ENCODE measurements at places on chromosomes 5 and 9.
A peak's percentile ranks its signal among the peaks of the same experiment; 100 is the strongest.

DNA sequence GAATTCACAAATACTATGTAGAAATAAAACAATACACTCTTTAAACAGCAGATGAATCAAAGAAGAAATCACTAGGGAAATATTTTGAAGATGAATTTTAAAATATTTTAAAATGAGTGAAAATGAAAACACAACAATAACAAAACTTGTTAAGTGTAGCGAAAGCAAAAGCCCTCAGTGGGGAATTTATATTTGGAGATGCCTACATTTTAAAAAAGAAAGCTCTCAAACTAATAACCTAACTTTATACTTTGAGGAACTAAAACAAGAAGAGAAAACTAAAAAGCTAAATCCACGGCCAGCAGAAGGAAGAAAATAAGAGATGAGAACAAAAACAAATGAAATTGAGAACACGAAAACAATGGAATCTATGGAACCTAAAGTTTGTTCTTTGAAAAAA lies 22.7 kb downstream of the SPDL1 start:
- DNase-seq = no peak

GRCh38 chr5:75236322-75237316 lies at the start of gene ANKRD31:
TSS of gene ANKRD31 (minus strand) at chr5:75236878. CDS start at chr5:75236686, 192 bp downstream.
- peak; percentile 81 for DNase-seq

- no peak for DNase-seq
Measured at GRCh38 chr5:85452322-85453025, 1067.8 kb upstream of the EDIL3 start.

DNA sequence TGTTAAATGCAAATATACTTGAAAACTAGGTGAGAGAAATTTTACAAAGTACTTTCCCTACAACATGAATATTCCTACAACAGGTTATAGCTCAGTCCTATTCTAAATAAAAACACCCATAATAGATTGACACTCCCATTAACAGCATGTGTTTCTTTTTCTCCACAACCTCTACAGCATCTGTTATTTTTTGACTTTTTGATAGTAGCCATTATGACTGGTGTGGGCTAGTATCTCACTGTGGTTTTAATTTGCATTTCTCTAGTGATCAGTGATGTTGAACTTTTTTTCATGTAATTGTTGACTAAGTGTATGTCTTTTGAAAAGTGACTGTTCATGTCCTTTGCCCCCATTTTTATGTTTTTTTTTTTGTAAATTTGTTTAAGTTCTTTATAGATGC lies 1506.1 kb upstream of the CDH9 start:
- DNase-seq = no peak

GRCh38 chr9:87441251-87441650 lies 56.4 kb upstream of the DAPK1 start:
- DNase-seq = no peak

- no peak for DNase-seq
Measured at GRCh38 chr5:71652803-71653543, 65.8 kb downstream of the MCCC2 start.

- DNase-seq = no peak
Measured at GRCh38 chr9:89538871-89539270, 41.0 kb upstream of the SEMA4D start.

DNA sequence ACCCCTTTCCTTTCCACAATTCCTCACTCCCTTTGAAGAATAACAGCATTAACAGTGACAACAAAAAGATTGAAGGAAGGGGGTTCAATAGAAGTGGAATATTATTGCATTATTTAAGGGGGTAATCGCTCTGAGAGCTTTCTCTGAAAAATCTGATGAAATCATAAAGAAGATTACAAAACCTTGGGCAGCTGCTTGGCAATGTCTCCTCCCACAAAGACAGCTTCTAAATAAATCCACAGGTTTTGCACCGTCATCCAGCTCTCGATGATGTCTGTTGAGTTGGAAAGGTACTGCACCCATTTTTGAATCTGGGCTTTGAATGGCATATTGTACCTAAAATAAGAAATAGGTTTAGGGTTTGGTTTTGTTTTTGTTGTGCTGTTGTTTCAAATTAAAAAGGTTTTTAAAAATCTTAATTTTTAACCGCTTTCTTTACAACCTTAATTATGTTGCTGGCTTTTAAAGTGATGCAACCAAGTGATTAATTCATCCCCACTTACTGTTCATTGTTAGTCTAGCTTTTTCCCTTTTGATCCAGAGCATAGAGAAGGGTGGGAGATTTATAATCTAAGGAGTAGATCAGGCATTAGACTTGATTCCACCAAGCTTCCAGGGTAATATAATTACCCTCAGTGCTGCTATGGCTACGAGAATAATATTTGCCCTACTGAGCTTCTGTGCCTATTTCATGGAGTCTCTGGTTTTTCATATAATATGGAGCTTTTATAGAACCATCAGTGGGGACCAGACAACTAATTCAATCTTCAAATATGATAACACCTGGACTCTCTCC lies 85.0 kb downstream of the DNAH5 start:
- DNase-seq = no peak

- no peak for DNase-seq
Measured at GRCh38 chr9:90841213-90841612, 39.6 kb downstream of the SYK start.

- DNase-seq = no peak
Measured at GRCh38 chr5:10747678-10748622, 13.1 kb downstream of the DAP start.

- DNase-seq = no peak
Measured at GRCh38 chr5:18675041-18675440, 1040.8 kb downstream of the TAF11L14 start.

DNA sequence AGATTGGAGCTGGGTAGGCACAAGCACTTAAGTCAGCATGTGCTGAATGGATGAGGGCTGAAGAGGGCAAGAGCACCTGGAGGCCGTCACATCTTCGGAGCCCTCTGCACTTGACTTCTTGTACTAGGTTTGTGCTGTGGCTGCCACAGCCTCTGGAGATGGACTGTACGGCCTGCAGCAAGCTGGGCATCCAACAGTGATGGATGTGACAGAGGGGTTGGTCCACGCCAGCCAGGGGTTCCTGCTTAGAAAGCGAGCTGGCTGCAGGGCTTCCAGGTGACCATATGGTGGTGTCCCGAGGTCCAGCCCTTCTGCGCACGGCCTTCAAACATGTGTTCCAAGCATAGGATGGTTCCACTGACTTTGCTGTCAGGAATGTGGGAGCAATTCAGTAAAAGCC lies 65.1 kb upstream of the PHYKPL start:
- DNase-seq = no peak

- no peak for DNase-seq
Measured at GRCh38 chr5:169875091-169875728, 105.1 kb downstream of the INSYN2B start.

DNA sequence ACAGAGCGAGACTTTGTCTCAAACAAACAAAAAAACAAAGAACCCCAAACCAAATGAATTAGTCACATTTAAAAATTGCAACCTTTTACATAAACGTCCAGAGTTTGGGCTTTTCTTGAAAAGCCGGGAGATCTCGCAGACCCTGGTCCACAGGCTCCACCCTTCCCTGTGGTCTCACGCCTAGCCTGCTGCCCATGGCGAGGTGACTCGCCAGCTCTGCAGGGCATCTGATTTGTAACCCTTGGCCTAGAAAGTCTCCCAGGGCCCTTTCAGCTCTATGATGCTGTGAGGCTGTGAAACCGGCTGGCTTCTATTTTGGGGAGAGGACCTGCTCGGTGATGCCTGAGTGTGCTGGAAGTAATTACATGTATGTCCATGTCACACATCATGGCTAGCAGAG lies 44.7 kb upstream of the PHYKPL start:
- no peak for DNase-seq

- no peak for DNase-seq
Measured at GRCh38 chr9:41229408-41230401, 40.6 kb upstream of the ZNG1F start.

GRCh38 chr5:147628058-147628895 lies 118.4 kb upstream of the DPYSL3 start:
- peak; percentile 1 for DNase-seq

GRCh38 chr9:136051837-136052471 lies 43.1 kb downstream of the NACC2 start:
- DNase-seq = no peak

DNA sequence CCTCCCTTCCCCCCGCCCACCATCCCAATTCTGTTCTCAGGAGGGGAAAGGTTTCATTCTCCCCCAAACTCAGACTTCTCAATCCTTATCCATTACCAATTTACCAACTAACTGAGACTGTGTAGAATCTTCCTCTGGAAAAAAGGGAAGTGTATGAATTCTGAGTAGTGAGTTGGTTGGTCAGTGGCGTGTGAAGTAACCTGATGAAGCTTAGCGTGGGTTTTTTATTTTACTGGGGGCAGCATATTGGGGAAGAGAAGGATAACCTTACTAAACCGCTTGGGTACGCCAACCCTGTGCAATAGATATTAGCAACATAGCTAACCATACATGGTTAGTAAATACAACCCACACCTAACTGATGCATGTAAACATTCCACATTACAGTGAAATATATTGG lies 1.1 kb upstream of the DNAJC21 start:
- DNase-seq = no peak

DNA sequence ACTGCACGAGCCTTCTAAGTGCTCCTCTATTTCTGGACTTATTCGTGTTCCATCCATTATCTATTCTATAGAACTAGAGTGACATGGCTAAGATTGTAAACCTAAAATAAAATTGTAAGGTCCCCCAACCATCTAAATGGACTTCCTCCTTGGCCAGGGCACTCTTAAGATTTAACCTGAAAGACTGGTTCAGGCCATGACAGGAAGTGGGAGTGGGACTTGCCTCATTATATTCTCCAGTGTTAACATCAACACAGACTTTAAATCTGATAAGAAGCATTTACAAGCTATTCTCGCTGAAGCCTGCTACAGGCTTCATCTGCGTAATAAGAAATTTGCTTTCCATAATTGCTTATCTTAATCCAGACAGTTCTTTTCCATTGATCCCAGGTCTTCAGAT lies 117.0 kb downstream of the SSBP2 start:
- no peak for DNase-seq

All from effector memory CD4-positive, alpha-beta T cell (primary cell).